ENCODE measurements at places on chromosomes 3 and 15.
A peak's percentile ranks its signal among the peaks of the same experiment; 100 is the strongest.

GRCh38 chr3:189699885-189700284 lies 68.7 kb downstream of the TP63 start:
- no peak for DNase-seq

- no peak for DNase-seq
Observed at GRCh38 chr15:85542895-85543331, 162.5 kb downstream of the AKAP13 start.

- DNase-seq, result no peak
Observed at GRCh38 chr3:66537735-66538134, 36.9 kb upstream of the LRIG1 start.

DNA sequence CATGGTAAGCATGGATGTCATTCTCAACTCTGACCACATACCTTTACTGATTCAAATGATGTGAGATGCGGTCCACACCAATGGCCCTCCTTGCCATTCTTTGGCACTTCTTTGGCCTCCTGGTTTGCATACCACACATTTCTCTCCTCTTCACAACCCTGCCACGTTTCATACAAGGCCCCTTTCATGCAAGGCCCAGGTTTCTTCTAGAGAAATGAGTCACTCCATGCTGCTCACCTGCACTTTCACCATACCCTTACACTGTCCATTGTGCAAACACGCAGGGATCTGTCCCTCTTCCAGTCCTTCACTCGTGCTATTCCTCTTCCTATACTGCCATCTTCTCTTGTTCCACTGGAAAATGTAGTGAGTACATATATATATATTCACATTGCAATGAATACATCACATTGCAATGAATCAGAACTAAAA lies 24.4 kb upstream of the SLC24A5 start:
- no peak for DNase-seq

DNA sequence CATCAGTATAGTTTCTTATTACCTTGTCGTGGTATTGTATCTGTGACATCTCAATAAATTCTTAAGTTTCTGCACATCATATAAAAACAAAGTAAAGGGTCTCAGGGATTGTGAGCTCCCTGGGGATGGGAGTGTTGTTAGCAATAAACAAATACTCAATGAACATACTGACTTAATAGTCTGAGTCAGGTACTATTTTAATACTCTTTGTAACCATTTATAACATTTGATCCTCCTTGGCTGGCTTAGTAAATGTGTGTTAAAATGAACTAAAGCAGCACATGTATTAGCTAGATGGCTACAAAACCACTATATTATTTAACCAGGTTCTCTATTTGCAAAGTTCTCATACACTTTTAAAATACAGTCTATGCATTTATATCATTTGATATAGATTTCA lies 1.8 kb downstream of the ICE2 start:
- no peak for DNase-seq

- DNase-seq, result no peak
Observed at GRCh38 chr3:157061265-157061664, 98.7 kb downstream of the CCNL1 start.

GRCh38 chr15:70283511-70283910 lies 185.8 kb upstream of the TLE3 start:
- DNase-seq, result no peak

DNA sequence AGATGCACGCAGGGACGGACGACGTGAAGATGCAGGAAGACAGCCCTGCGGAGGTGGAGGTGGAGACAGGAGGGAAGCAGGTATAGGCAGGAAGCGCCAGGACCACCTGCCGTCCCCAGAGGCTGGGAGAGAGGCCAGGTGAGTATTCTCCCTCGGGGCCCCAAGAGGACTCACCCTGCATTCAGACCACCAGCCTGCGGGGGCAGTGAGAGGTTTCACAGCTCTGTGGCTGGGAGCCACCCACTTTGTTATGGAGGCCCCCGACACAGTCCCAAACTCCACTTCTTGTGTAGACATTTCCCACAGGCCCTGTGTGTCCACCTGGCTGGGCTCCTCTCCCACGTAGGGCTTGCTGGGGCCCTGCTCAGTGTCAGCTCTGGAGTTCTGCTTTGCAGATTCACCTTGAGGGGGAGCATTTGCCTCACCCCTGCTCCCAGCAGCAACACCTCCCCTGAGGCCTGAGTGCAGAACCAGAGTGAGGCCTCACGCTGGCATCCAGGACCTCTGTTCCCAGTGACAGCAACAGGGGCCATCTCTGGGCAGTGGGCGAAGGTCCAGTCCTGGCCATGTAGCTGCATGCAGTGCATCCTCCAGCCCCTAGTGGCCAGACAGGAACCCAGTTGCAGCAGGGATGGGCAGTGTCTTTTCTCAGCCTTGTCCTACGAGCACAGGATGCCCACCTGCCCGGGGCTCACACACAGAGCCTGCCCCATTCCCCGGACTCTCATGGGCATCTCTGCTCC lies 119.4 kb upstream of the IQSEC1 start:
- no peak for DNase-seq

DNA sequence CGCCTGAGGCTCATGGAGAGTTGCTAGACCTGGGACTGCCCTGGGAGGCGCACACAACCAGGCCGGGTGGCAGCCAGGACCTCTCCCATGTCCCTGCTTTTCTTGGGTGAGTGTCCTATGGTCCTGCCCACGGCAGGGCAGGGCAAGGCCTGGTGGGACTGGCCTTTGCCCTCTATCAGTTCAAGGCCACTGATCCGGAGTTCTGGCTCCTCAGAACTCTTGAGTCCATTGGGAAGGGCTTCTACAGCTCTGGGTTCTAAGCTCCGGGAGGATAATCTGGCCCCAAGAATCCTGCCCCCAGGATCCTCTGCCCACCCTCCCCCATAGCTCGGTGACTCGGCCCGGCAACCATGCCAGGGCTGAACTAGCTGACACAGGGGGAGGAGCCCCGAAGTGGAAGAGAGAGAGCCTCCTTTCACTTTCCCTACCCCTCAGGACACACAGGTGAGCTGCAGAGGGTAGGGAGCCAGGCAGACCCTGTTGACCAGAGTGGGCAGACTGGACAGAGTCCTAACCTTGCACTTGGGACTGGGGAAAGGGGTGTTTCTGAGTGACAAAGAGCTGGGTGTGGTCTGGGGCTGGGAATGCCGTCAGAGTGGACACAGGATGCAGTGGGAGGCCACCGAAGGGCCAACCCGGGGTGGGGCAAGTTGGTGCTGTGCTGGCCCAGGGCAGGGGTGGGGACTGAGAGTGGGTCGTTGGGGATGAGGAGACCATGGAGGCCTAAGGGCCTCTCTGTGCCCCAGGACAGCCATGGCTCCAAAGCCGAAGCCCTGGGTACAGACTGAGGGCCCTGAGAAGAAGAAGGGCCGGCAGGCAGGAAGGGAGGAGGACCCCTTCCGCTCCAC lies 664 bp downstream of the PARP3 start:
- peak; percentile 56 for DNase-seq

GRCh38 chr3:135229018-135229495 lies 434.0 kb downstream of the EPHB1 start:
- DNase-seq, result no peak

- DNase-seq, result no peak
Observed at GRCh38 chr15:72680931-72681330, 5.1 kb downstream of the HIGD2B start.

- peak; percentile 32 for DNase-seq
Observed at GRCh38 chr15:82663186-82663600, 16.0 kb upstream of the CPEB1 start.

- DNase-seq, result no peak
Observed at GRCh38 chr3:89252016-89252415, 144.6 kb downstream of the EPHA3 start.

DNA sequence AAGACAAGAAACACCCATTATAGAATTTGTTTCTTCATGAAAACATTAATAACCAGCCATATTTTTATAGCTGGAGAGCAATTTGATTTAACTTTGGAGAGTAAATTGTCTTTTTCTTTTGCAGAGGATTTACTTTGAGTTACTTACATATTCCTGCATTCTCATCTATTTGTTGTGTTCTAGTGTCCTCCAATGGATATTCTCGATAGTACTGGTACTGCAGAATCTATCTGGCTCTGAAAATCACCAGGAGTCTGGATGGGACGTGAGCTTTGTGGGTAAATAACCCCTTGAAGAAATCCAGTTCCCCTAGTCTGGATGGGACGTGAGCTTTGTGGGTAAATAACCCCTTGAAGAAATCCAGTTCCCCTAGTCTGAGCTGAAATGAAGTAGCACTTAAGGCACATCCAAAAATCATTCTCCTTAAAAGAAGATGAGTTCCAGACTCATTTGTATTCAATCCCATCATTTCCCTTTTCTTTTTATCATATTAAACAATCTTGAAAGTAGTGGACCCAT lies 294.1 kb upstream of the UBE2E2 start:
- DNase-seq, result no peak

GRCh38 chr15:88652456-88653199 lies 13.8 kb downstream of the ISG20 start:
- no peak for DNase-seq

DNA sequence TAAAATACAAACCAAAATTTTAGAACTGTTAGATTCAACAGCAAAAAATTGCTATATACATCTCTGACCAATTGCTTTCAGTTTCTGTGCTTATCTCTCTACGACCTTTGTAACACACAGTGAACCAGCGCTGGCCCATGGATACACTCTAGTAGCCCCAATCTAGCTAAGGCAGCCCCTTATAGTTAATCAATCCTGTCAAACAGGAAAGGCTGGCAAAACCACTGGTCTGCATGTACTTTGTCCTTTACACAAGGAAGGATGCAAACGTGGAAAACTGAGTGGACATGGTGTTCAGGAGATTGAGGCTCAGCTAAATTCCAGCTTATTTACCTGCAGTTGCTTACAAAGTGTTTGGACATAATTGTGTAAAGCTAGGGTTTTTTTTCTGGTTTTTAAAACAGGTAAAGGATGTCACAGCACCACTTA lies 25.9 kb downstream of the ADGRG7 start:
- DNase-seq, result no peak

DNA sequence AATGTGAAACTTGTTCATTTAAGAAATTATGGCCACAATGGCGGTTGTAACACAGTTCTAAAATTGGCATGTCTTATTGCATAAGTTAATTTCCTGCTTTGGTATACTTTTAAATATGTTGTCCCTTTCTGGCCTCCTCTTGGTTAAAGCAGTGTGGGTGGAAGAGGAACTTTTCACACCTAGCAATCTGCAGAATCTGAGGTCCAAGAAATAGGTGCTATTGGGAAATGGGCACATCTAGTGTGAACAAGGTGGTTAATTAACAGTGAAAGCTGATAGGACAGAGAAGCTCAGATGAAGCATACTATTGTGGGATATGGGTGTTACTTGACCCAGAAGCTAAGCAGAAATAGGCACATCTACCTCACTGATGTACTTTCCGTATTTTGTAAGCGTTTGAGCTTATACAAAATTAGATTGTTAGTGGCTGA lies 10.6 kb downstream of the CMC1 start:
- no peak for DNase-seq

GRCh38 chr15:81152339-81152738 lies 18.3 kb downstream of the CFAP161 start:
- DNase-seq, result no peak

GRCh38 chr15:71686221-71687050 lies 123.9 kb upstream of the NR2E3 start:
- DNase-seq, result no peak

GRCh38 chr15:57548351-57548750 lies 43.4 kb upstream of the MYZAP start:
- DNase-seq, result no peak

DNA sequence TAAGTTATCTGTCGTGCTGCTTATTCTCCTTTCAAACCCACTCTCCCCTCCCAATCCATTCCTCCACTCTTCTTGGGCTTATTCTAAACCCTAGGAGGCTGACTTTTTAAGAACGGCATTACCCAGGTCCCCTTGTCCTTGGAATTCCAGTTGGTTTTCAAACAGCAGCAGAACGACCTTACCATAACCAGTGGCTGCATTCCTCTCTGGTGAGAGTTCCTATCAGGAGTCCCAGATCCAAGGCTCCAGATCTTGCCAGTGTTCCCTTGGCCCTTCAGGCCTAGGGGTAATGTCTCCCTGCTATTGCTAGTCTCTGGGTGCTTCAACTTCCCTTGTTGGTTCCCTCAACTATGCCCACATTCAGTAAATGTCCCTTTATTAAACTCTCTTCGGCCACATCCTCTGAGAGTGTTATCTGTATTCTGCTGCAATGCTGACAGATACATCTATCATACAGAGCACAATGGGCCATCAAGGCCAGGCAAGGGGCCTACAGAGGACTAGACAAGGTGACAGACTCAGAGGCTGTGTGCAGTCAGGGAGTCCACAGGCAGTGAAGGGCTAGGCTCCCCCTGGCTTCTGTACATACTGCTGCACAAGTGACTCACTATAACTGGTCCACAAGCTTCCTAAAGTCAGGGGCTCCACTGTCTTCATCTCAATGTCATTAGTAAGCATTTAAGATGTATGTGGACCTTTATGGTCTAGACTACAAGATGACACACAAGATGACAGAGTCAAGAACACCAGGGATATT lies 10.1 kb downstream of the LYSMD2 start:
- DNase-seq, result peak; percentile 17

DNA sequence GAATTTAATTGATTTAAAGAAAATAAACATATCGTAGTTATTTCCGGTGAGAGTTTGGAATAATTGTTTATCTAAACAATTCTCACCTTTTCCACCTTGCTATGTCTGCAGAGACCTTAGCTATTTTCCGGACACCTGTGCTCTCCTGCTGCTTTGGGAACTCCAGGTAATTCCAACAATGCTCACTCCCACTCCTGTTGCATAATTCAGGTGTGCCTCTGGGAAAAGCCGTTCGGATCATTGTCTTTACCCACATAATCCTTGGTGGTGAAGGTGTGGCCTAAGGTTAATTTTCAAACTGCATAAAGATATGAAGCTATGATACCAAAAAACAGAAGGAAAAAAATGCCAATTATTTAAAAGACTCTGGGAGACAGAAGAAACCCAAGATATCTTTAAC lies 59.4 kb downstream of the LDHAL6B start:
- DNase-seq, result no peak

GRCh38 chr3:127761441-127761801 lies 60.9 kb downstream of the MGLL start:
- DNase-seq, result no peak

- DNase-seq, result no peak
Observed at GRCh38 chr3:2898591-2899353, 211.4 kb downstream of the IL5RA start.

DNA sequence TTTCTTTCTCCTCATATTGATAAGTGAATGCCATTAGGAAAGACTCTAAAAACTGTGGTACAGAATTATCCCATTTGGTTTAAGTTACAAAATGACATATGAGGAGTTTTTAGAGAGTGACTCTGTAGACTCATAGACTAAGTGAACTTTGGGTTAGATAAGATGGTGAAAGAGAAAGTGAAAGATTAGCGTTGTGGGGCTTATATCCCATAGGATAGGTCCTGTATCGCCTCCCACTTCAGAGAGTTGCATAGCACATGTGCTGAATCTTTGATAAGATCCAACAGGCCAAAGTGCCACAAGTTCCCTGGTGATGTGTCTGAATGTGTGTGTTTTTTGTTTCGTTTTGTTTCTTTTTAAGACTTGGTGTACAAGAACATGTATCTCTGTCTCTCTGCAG lies 666.9 kb downstream of the MECOM start:
- no peak for DNase-seq

GRCh38 chr15:65097651-65098263 lies 17.2 kb downstream of the UBAP1L start:
- DNase-seq, result no peak
